ENCODE measurements at places on chromosomes 1 and 21. TPM values are rescaled to one million over a fixed set of nuclear protein-coding genes. Genes with fewer than 3 reads are reported as not detected.

NUP210L gene
- 0.17 TPM for total RNA-seq

TMEM200B gene
- total RNA-seq = 16.5 TPM

GJA8 gene
- total RNA-seq = not detected

C8B gene
- total RNA-seq = not detected

Measured in bronchial smooth muscle cell (primary cell).